Upper lobe of right lung (tissue), 1 donor: ENCODE measurements at places on chromosomes 13 and 19. TPM values are rescaled to one million over a fixed set of nuclear protein-coding genes. Genes with fewer than 3 reads are reported as not detected.

DNA sequence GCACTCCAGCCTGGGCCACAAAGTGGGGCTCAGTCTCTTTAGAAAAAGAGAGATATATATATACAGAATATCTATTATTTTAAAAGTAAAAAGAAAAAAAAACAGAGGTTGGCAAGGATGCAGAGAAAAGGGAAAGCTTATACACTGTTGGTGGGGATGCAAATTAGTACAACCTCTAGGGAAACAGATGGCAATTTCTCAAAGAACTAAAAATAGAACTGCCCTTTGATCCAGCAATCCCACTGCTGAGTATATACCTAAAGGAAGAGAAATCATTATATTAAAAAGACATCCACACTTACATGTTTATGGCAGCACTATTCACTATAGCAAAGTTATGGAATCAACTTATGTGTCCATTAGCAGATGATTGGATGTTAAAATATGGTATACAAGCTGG lies 28.6 kb upstream of the SLC1A6 start:
- H3K4me3 ChIP-seq = no peak overlapping the region
- H3K27ac ChIP-seq = no peak overlapping the region
- no peak for DNase-seq
- no peaks in the 10 kb centered on the region for H3K4me1 ChIP-seq
- H3K36me3 ChIP-seq = no peaks in the 10 kb centered on the region

GRCh38 chr13:73898899-73899298 lies 235.3 kb downstream of the KLF12 start:
- H3K4me1 ChIP-seq = no peaks in the 10 kb centered on the region
- no peaks in the 10 kb centered on the region for H3K27me3 ChIP-seq
- DNase-seq = no peak

SH2D3A gene
- total RNA-seq = 26.0 TPM

KLK2 gene
- total RNA-seq = not detected

DNA sequence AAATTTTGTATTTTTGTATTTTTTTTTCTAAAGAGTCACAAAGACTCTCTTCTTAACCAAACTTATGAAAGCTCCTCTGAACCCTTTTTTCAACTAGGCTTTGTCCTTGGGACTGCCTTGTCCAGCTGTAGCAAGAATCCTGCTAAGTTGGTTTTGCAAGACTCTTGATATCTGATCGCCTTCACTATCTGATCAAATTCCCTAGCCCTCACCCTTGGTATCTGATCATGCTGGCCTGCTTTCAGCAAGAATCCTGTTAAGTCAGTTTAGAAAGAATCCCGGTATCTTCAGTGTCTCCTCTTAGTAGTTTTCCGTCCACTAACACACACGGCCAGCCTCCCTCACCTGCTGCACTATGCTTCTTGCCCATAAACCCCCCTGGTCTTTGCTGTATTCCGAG lies 1.9 kb upstream of the SIGLEC5 start:
- H3K27me3 ChIP-seq = peaks cover 5% of the 10 kb centered on the region
- no peak overlapping the region for H3K27ac ChIP-seq
- H3K36me3 ChIP-seq = no peaks in the 10 kb centered on the region
- no peak overlapping the region for H3K4me3 ChIP-seq

DNA sequence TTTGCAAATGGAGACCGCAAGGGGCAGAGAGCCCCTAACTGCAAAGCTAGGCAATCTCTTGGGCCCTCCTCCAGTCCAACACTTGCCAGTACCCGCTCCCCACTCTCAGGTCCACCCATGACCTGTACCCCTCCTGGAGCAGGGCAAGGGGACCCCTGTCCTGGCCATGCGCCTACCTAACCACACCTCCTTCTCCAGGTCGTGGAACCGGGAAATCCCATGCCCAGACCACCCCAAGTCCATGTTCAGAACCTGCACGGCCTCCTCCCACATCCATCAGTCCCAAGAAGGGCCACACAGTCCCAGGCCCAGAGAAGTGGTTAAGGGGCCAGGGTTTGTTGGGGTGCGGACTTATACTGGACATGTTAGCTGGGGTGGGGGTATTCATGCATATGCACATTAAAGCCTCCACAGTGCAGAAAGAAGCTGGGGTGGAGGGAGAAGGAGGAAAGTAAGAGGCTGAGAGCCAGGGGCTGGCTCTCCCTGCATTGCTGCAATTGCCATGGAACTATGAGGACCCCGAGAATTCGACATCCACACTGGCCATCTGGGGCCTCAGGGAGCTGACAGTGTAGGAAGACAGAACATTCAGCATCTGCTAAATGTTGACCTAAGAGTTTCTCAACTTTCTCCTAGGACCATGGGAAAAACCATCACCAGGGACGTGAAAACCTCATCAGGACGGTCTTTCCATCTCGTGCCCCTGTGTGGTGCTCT lies 39.0 kb downstream of the HSPH1 start:
- no peaks in the 10 kb centered on the region for H3K36me3 ChIP-seq
- H3K27me3 ChIP-seq = no peaks in the 10 kb centered on the region

GRCh38 chr19:8243146-8243545 lies 34.0 kb downstream of the CERS4 start:
- no peak overlapping the region for H3K4me3 ChIP-seq
- no peaks in the 10 kb centered on the region for H3K27me3 ChIP-seq
- no peak for DNase-seq
- H3K27ac ChIP-seq = no peak overlapping the region
- H3K36me3 ChIP-seq = no peaks in the 10 kb centered on the region

DMKN gene
- total RNA-seq = 79.8 TPM

TRIM28 gene
- total RNA-seq = 199 TPM

GRCh38 chr13:31945202-31945961 lies 86.2 kb upstream of the FRY start:
- H3K4me3 ChIP-seq = peak overlapping the region; percentile 9
- peak overlapping the region; percentile 24 for H3K27ac ChIP-seq
- no peaks in the 10 kb centered on the region for H3K27me3 ChIP-seq

- no peak for DNase-seq
- H3K4me3 ChIP-seq = no peak overlapping the region
- peaks cover 43% of the 10 kb centered on the region for H3K4me1 ChIP-seq
- no peaks in the 10 kb centered on the region for H3K27me3 ChIP-seq
These were observed 6.0 kb downstream of the UBL3 start for GRCh38 chr13:29844441-29844840.

RAX2 gene
- not detected for total RNA-seq

CEACAM4 gene
- 4.6 TPM for total RNA-seq

GRCh38 chr13:92187378-92187989 lies 789.1 kb downstream of the GPC5 start:
- DNase-seq = no peak
- H3K27me3 ChIP-seq = no peaks in the 10 kb centered on the region
- no peaks in the 10 kb centered on the region for H3K36me3 ChIP-seq
- H3K27ac ChIP-seq = no peak overlapping the region
- no peaks in the 10 kb centered on the region for H3K4me1 ChIP-seq

DNA sequence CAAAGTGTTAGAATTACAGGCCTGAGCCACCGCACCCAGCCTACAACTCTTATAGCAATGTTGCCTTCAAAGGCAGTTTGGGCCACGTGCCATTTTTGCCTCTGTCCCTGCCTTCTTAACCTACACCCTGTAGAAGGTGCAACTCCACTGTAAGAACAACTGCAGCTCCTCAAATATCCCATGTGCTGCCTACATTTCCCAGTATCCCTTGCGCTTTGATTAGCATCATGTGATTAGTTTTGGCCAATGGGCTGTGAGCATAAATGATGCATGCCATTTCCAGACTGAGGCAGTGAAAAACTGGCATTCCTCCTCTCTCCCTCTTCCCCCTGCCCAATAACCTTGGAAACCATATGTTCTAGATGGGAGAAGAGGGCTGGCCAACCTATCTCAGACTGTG lies 75.2 kb upstream of the MRI1 start:
- no peak overlapping the region for H3K27ac ChIP-seq
- no peak for DNase-seq
- peaks cover 4% of the 10 kb centered on the region for H3K27me3 ChIP-seq
- no peaks in the 10 kb centered on the region for H3K36me3 ChIP-seq

DNA sequence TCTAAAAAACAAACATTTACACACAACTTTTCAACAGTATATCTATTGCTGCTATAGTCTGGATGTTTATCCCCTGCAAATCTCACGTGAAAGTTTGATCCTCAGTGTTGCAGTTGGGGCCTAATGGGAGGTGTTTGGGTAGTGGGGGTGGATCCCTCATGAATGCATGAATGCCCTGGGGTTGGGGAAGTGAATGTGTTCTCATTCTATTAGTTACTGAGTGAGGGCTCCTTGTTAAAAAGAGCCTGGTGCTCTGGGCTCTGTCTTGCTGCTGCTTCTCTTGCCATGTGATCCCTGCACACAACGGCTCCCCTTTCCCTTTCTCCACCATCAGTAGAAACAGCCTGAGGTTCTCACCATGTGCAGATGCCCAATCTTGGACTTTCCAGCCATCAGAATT lies 242.7 kb upstream of the HTR2A start:
- no peaks in the 10 kb centered on the region for H3K36me3 ChIP-seq
- no peaks in the 10 kb centered on the region for H3K4me1 ChIP-seq
- no peak overlapping the region for H3K4me3 ChIP-seq
- no peak for DNase-seq

OPA3 gene
- 13.0 TPM for total RNA-seq

DNA sequence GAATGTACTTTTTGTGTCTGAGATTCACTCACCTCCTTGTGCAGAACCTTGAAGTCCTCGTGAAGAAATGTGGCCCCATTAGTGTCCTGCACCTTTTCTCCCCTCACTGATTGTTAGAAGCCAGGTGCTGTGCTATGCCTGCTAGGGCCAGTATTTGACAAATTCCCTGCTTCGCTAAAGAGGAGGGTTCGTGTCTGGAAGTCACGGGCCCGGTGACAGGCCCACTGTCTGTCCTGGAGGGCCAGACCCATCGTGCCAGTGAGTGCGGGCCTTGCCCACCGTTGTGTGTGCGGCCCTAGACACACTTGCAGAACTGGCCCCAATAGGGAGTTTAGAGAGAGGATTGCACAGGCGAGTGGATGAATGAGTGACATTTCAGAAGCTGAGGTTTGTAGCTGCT lies 36.8 kb upstream of the GAS6 start:
- H3K36me3 ChIP-seq = no peaks in the 10 kb centered on the region
- H3K4me3 ChIP-seq = no peak overlapping the region
- peaks cover 8% of the 10 kb centered on the region for H3K4me1 ChIP-seq
- H3K27me3 ChIP-seq = no peaks in the 10 kb centered on the region
- no peak overlapping the region for H3K27ac ChIP-seq
- no peak for DNase-seq

PRSS57 gene
- not detected for total RNA-seq

KLK12 gene
- not detected for total RNA-seq

- H3K36me3 ChIP-seq = no peaks in the 10 kb centered on the region
- no peak overlapping the region for H3K4me3 ChIP-seq
- H3K27ac ChIP-seq = no peak overlapping the region
- no peaks in the 10 kb centered on the region for H3K4me1 ChIP-seq
- no peak for DNase-seq
These were observed 1456.2 kb upstream of the SLC10A2 start for GRCh38 chr13:104522235-104523072.

DNA sequence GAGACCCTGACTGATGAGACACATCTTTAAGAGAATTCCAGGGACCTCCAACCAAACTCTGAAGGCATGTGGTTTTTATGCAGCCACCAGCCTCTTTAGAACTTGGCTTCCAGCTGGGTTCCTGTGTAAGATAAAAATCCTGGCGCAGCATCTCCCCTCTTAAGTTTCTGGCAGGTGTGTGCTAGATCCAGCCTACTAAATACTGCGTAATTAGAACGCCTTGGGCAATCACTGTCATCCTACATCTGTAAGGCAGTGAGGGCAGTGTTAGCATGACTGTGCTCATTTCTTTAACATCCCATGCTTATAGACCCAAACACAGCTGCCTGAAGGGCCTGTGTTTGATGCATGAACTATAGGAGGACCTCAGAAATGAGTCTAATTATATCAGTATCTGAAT lies 173.5 kb upstream of the OBI1 start:
- H3K4me3 ChIP-seq = no peak overlapping the region
- no peak for DNase-seq
- no peak overlapping the region for H3K27ac ChIP-seq
- no peaks in the 10 kb centered on the region for H3K36me3 ChIP-seq
- no peaks in the 10 kb centered on the region for H3K4me1 ChIP-seq
- H3K27me3 ChIP-seq = no peaks in the 10 kb centered on the region

GRCh38 chr13:52848455-52849195 lies at the start of gene PCDH8:
PCDH8 (minus strand) TSS chr13:52848640; CDS start chr13:52848436, 204 bp downstream.
- H3K4me1 ChIP-seq = peaks cover 8% of the 10 kb centered on the region
- peaks cover 72% of the 10 kb centered on the region for H3K27me3 ChIP-seq
- no peak for DNase-seq
- no peaks in the 10 kb centered on the region for H3K36me3 ChIP-seq
- no peak within 1 kb of the TSS for H3K4me3 ChIP-seq

SIGLEC9 gene
- 14.5 TPM for total RNA-seq

DNA sequence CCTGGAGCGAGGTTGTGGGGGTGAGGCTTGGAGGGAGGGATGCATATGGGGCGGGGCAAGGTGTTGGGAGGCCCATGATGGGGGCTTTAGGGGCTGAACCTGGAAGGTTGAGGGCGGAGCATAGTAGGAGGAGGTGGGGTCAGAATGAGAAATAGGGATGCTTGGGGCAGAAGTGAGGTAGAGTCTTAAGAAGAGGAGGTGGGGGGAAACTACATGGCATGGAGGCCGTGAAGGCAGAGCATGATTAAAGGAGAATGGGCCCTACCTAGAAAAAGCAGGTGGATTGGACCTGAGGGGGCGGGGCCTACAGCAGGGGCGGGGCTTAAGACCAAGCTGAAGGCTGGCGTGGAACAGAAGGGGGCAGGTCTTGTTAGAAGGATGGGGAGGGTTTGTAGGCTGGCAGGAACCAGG lies 799 bp downstream of the NR1H2 start:
- no peak overlapping the region for H3K27ac ChIP-seq
- DNase-seq = peak; percentile 80
- H3K27me3 ChIP-seq = no peaks in the 10 kb centered on the region
- H3K36me3 ChIP-seq = peaks cover 49% of the 10 kb centered on the region
- H3K4me3 ChIP-seq = peak overlapping the region; percentile 96

FGF22 gene
- 0.52 TPM for total RNA-seq

SYT5 gene
- not detected for total RNA-seq

TYROBP gene
- total RNA-seq = 367 TPM

DNA sequence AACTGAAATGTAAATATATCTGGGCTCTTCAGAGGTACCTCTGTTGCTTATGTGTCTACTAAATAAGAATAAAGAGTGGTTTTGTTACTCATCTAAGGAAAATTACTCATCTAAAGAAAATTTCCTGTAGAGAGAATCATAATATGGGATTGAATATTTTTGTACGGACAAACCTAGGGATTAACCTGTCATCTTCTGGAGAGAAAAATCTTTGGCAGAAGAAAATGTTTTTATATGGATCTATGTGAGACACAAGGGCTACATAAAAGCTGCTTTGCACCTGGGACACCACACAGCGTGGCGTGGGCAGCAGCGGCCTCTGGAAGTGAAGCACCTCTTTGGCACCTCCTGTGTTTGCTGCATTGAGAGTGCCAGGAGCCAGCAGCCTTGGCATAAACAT lies 242.9 kb upstream of the DACH1 start:
- H3K27me3 ChIP-seq = no peaks in the 10 kb centered on the region
- no peaks in the 10 kb centered on the region for H3K4me1 ChIP-seq
- H3K36me3 ChIP-seq = no peaks in the 10 kb centered on the region
